Spleen (tissue), 13 donors: ENCODE measurements at places on chromosomes 12 and 14. TPM values are rescaled to one million over a fixed set of nuclear protein-coding genes. Genes with fewer than 3 reads are reported as not detected.

GRCh38 chr14:57080691-57081090 lies 188.0 kb downstream of the EXOC5 start:
- no peak for DNase-seq

Gene TOGARAM1
- total RNA-seq, result 20.1 TPM

DNA sequence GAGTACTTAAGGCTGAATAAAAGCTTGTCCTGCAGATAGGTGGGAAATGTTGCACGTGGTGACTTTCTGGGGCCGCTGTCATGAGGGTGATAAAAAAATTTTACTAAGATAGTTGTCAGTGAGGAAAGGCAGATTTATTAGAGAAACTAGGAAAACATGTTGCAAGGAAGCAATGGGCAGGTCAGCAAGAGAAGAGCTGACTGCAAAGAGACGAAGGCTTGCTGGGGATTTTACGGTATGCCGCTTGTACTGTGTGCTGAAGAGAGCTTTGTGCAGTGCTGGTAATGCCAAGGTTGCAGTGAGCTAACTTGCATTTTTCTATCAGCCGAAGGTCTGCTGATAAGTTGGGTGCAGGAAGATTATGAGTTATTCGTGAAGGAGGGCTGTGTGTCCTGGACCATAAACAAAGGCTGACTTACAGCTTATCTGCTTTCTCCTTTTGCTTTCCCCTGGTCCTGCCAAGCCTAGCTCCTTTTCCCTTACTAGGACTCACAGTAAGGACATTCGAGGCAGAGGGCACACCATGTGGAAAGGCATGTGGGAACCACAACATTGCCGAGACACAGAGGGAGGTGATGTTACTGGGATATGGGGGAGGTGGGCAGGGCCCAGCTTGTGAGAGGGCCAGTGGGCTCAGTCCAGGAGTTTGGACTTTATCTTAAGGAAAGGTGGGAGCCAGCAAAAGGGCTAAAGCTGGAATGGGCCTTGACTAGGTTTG lies 7.4 kb upstream of the CCDC88C start:
- no peak for DNase-seq

DNA sequence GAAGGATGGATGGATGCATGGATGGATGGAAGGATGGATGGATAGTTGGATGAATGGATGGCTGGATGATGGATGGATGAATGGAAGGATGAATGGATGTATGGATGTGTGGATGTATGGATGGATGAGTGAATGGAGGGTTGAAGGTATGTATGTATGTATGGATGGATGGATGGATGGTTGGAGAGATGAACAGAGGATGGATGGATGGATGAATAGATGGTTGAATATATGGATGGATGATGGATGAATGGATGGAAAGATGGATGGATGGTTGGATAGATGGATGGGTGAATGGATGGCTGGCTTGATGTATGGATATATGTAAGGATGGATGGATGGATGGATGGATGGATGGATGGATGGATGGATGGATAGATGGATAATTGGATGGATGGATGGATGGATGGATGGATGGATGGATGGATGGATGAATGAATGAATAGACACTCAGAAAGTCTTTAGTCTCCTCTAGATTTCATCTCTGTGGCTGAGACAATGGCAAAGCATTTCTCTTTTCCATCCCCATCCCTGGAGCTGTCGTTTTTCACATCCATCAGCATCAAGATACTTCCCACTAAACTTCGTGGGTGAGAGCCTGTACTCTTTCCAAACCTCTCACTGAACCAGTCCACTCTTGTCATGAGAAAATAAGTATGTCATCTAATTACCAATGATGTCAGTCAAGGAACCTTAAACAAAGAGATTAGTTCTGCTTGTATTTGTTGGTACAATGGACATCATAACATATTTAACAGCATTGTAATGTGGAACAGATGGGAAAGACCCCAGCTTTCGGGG lies 74.8 kb upstream of the CLMN start:
- DNase-seq, result no peak

- no peak for DNase-seq
These were observed 445.6 kb downstream of the ADAMTS20 start for GRCh38 chr12:43106355-43106754.

- DNase-seq, result no peak
These were observed 15.5 kb downstream of the SOAT2 start for GRCh38 chr12:53118751-53119300.
